Stimulated activated CD4-positive, alpha-beta T cell treated with anti-CD3 and anti-CD28 coated beads, Interleukin-12 subunit alpha, Interleukin-12 subunit beta, amount 100 ng/mL, for 24 hours (primary cell): ENCODE measurements at places on chromosomes 1 and 21.
A peak's percentile ranks its signal among the peaks of the same experiment; 100 is the strongest.

GRCh38 chr1:108615544-108615943 is 45.3 kb downstream of the HENMT1 start:
- no peak for DNase-seq

DNA sequence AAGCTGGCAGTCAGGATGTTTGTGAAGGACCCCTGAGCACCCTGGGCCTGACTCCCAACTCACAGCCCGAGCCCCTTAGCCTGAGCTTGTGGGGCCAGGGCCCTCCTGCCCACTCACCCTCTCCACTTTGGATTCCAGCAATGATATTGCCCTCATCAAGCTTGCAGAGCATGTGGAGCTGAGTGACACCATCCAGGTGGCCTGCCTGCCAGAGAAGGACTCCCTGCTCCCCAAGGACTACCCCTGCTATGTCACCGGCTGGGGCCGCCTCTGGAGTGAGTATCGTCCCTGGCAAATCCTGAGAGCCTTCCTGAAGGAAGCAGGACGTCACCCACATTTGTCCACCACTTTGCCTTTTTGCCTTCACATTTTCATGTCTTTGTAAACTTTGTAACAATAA is 5.0 kb downstream of the CTRC start:
- DNase-seq: no peak

DNA sequence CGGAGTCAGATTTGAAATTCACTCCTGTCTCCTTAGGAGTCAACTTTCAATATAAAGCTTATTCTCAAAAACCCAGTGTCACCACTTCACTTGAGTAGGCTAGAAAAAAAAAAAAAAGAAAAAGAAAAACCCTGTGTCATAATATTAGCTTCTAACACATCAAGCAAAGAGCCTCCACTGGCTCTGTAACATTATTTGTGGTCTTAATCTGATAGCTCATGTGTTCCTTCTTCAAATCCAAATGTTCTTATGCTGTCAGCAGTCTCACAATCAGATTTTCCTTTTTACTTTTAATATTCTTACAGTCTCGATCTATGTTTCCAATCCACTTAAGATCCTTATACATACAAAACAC is 26.1 kb upstream of the PSMG1 start:
- DNase-seq: no peak

GRCh38 chr1:241639623-241640148 is 483 bp downstream of the CHML start:
- DNase-seq: peak; percentile 27

DNA sequence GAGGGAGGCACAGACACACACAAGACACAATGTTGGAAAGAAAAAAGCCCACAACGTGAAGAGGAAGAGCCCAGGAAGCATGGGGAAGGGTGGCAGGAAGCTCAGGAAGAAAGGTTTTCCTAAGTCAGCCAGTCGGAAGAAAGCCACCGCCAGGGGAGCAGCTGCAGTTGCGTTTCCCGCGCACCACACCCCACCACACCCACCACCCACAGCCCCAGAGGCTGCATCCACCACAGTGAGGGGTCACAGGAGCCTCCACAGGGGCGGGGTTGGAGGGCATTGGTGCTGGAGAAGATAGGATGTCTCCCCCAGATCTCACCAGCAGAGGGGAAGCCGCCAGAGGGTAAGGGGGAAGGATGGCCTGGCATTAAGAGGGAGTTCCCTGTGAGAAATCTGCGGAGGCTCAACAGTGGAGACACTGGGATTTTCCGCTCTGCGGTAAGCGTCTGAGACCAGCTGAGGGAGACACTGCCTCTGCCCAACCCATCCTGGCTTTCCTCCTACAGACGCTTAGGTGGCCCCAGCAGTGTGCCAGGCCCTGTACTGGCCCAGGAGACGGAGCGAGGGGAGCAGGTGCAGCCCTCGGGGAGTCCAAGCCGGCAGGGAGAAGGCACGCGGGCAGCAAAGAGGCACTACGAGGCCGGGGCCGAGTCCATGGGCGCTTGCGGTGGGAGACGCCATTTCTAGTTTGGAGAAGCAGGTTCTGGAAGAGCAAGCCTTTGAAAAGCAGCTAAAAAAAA is 19.8 kb downstream of the PGLYRP3 start:
- no peak for DNase-seq

DNA sequence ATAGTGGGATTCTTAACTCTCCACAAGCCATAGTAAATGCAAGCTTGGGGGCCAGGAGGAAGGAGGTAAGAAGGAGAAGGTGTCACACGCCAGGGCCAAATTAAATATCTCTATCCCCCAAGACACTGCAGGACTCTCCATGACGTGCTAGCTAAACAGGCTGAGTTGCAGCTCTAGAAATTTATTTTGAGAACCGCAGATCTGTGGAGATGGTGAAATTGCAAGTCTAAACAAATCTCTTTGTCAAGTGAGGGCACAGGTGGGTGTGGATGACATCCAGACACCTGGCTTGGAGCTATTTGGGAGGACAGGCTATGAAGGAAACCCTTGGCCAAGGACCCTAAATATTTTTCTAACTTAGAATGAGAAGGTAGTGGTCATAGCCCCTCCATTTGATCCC is 39.5 kb upstream of the USP1 start:
- no peak for DNase-seq

DNA sequence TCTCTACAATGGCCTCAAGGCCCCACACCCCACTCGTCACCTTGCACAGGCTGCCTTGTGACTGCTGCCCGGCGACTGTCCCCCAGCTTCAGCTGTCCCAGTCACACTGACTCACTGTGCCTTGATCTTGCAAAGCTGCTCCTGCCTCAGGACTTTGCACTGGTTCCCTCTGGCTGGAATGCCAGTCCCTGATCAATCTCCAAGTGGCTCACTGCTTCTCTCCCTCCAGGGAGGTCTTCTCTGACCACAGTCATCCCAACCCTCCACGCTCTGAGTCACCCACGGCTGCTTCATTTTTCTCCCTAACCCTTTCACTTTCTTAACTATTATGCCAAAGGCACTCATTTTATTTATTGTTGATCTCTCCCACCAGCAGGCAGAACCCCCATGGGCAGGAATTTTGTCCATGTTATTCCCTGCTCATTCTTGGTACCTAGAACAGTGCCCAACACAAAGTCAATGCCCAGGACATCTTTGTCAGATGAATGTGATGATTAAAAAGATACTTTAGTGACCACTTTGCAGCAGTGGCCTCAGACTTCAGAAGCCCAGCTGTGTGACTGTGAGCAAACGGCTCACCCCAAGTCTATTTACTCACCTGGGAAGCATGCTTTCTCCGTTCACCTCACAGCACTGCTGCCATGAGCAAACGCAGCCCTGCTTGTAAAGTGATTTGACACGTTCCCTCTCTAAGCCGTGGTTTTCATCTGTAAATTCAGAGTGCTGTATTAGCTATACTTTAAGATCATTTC is 53.4 kb downstream of the ZBTB18 start:
- no peak for DNase-seq

GRCh38 chr1:232262991-232263390 is 366.9 kb downstream of the SIPA1L2 start:
- DNase-seq: no peak

GRCh38 chr1:226865590-226865989 is 4.8 kb upstream of the PSEN2 start:
- DNase-seq: no peak

GRCh38 chr1:16922466-16922865 is 735 bp downstream of the CROCC start:
- DNase-seq: no peak

DNA sequence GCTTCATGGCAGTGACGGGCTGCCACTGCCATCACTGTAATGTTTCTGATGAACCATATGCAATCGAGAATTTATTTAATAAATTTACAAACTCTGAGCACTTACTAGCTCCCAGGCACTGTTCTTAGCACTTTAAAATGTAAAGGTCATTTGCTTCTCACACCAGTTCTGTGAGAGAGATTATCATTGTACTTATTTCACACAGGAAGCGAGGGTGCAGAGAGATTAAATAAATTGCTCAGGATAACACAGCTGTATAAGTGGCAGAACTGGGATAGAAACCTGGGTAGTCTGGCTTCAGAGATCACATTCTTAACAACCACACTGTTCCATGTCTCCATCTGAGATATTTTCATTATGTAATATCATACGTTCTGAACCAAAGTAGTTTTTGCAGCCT is 119.9 kb downstream of the MAST2 start:
- no peak for DNase-seq

- DNase-seq: no peak
Observed at GRCh38 chr1:43614211-43614610, 35.7 kb upstream of the KDM4A start.

DNA sequence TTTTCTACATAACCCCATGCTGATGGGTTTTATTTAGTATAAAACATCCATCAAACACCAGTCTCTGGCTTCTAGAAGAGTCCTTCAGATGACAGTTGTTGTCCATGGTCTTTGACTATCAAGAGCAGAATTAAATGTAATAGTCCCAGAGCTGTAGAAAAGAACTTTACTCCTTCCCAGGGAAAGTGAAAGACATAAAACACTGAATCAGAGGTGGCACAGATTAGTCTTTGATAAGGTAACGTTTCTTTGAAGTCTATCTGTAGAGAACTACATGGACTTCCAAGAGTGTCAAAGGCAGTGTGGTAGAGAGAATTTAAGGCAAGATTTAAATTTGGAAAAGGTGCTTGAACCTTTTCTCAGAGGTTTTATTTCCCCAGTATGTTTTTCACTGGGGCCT is 21.9 kb downstream of the SYNC start:
- no peak for DNase-seq

DNA sequence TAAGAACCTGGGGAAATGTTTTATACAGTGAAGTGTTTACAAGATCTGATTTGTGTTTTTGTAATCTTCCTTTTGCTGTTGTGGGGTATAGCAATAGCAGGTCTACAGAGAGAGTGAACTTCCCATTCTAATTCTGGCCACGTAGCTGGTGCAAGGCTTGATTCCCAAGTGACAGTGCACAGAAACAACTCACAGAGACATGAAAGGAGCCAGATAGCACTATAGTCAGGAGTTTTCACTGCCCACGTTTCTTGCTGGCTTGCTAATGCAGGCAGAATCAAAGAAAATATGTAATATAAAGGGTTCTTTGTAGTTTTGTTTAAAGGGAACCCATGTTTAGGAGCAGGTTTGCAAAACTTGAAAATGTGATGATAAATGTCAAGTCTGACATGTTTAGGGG is 170.9 kb upstream of the IVNS1ABP start:
- no peak for DNase-seq

DNA sequence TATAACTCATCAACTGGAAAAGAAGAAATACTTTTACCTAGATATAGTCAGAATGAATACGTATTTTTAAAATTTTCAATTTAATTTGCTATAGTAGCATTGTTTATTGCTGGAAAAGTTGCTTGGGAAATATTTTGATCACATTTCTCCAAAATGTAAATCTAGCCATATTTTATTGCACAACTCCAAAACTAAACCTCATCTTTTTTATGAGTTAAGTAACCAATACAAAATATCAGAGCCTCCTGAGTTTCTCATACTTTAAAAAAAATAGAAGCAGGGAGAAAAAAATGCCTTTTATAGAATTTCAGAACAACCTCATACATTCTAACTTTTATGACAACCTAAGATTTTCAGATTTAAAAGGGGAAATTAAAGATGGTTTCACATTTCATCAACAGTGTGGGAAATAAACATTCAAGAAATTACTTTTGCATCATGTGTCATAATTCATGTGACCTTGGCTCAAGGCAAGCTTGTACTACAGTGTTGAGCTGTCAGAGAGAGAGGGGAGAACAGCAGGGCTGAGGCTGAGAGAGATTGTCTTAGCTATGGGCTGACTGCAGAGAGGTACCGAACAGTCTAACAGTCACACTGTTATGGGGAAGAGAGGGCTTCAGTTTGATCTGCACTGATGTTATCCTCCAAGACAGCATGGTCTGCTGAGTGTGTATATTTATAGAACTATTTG is 519.0 kb downstream of the LTN1 start:
- no peak for DNase-seq

DNA sequence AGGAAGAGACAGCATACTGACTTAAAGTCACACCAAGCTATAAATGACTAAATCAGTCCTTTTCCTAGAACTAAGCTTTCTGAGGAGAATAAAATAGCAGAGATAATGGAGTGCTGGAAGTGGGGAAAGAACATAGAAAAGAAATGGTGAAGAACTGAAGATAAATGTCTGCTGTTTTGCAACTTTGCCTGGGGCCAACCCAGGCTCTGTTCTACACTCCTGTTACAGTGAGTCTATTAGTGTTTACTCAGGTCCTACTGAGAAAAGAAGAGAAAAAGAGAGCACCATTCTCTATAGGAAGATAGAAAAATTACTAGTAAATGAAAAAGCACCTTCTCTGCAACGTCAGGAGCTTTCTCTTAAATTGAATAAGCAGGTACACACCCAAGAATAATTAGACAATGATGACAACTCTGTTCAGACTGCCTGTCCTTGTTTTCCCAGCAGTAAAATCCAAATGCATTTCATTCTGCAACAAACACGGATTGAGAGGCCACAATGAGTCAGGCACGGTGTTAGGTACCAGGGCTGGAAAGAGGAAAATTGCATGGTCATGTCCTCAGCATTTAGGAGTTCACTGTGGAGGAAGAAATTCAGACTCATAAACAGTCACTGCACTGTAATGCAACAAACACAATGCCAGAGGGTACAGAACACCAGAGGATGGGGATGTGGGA is 139.4 kb upstream of the CAMK1G start:
- no peak for DNase-seq

DNA sequence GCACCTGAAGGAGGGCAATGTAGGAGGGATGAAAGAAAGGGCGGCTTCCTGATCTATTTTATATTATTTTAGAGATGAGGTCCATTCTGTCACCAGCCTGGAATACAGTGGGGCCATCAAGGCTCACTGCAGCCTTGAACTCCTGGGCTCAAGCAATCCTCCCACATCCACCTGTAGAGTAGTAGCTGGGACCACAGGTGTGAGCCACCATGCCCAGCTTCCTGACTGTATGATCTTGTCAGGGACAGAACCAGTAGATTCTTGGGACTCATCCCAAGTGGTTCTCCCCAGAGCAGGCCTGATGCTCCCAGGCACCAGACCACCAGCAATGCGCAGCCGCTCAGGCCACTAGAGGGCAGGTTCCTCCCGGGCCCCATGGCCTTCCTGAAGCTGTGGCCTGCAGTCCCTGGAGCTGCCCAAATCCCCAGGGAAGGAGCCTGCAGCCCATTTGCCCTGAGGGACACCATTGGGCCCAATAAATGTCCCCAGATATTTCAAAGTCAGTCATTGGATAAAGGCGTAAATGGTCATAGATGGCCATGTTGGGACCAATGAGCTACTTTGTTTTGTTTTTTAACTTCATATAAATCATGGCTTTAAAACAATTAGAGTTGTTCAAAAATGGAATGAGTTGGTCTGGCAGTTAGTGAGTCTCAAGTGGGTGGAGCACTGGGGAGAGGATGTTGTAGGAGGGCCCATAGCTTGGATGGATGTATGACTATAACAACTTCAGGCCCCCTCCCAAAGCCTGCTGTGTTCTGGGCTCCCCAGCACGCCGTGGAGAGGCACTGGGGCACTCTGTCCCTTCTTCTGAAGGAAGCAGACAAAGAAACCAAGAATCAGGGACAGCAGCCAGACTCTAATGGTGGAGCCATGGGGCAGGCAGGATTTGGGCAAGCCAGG is 44.7 kb upstream of the GOLT1A start:
- DNase-seq: no peak
